ENCODE measurements at places on chromosomes 2 and 18.

DNA sequence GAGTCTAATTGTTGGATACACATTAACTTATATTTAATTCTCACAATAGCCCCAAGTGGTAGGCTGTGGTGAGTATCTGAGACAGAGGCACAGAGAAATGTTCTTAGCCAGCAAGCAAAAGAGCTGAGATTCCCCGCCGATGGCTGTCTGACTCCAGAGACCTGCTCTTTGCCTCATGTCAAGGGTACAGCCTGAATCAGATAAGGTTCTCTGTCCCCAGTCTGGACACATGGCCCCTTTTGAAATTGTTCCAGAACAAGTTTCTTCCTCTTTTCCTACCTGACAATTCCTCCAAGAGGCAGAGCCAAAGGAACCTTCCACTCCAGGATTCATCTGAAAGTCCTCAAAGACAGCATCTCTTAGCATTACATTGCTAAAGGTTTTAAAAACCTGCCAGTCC is 512.9 kb upstream of the TNP1 start:
- DNase-seq: no peak

GRCh38 chr2:794554-795241 is 117.5 kb upstream of the TMEM18 start:
- no peak for DNase-seq

- no peak for DNase-seq
These were observed 5.7 kb downstream of the CHPF start for GRCh38 chr2:219537657-219538488.

DNA sequence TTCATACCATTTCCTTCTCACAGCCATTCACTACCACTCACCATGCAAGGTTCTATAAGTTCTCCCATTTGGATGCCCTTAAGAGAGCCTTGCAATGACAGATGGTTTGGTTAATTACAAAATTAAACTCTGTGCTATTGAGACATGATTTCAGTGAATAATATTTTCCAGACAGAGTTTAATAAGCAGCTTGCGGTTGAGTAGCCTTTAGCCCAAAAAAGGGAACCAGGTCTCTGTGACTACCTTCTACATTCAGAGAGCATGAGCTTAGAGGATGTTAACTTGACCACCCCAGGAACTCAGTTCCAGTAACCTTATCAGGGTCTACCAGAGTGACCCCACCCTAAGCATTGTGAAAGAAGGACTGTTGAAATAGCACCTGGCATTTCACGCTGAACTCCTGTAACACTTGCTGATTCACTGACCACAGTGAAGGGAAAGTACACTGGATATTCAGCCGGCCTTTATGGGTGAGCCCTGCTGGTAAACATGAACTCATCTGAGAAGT is 1173.1 kb upstream of the ZEB2 start:
- no peak for DNase-seq

GRCh38 chr18:41459656-41460055 is 495.4 kb upstream of the PIK3C3 start:
- DNase-seq: no peak

Measured in HTR-8/SVneo (cell line).